ENCODE measurements at places on chromosomes 3 and 15.

DNA sequence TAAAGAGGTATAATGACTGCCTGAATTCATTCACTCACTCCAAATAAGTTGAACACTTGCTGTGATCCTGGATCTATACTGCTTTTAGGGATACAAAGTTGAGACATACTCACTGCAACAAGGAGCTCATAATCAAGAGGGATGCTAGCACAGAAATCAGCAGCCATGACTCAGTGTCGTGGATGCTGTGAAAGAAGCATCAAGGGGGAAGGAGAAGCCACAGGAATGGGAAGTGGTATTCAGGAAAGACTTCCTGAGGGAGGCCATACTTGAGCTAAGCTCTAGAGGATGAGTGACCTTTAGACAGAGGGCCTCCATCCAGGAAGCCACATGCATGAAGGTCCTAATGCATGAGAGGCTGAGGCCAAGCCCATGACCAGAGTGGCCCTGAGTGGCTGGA is 245.7 kb upstream of the RORA start:
- DNase-seq: no peak

GRCh38 chr3:15681668-15682067 is 80.1 kb downstream of the BTD start:
- DNase-seq: no peak

- no peak for DNase-seq
Observed at GRCh38 chr3:172246107-172246844, 202.0 kb downstream of the GHSR start.

DNA sequence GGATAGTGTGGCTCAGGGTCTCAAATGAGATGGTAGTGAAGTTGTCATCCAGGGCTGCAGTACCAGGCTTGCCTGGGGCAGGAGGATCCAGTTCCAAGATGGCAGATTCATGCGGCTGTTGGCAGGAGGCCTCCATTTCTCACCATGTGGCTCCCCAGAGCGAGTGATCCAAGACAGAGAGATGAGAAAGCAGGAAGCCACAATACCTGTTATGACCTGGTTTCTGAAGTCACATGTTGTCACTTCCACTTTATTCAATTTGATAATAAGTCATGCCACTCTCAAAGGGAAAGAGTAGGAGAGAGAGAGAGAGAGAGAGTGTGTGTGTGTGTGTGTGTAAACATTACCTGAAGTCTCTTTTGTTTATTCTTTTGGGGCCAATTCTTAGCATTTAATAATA is 30.1 kb downstream of the TMOD2 start:
- DNase-seq: no peak

GRCh38 chr3:172438186-172438585 is 10.1 kb downstream of the GHSR start:
- no peak for DNase-seq

DNA sequence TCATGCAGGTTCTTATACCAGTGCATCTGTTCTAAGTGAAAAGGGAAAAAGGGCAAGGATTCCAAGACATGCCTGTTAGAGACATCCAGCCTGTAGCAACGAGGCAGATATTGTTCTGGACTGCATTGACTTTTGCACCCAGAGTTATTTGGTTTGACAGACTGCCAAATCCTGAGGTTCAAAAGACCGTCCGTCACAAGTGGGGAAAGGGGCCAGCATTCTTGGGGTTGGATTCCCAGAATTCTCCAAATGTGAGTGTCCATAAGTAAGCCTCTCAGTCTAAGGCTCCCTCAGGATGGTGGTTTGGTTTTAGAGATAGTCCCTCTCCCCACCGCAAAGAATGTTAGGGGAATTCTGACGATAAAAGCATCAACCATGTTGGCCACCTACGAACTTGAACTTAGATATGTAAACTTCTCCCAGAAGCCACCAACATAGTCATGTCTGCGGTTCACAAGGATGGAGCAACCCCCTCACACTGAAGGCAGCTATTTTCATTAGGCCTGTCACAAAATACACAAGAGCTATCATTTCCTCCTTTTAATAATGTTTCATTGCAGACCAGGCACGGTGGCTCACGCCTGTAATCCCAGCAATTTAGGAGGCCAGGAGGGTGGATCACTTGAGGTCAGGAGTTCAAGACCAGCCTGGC is 13.6 kb upstream of the LACTB start:
- DNase-seq: no peak

DNA sequence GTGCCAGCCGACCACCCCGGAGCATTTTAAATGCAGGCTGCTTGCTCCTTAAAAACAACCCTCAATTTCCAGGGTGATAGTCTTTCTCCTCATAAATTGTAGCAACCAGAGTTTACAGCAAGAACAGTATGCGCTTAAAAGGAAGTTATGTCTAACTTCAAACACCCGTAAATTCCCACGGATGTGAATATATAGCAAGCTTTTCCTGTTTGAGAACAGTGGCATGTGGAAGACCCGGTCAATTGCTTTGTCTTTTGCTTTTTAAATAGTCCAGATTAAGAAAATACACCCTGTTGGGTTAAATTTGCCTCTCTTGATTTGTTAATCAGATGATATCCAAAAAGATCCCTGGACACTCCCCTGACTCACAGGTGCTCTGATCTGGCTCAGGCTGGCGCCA is 20.8 kb downstream of the MRPS25 start:
- no peak for DNase-seq

GRCh38 chr3:127172781-127173515 is 20.0 kb upstream of the PRR23E start:
- peak; percentile 46 for DNase-seq

GRCh38 chr3:6449099-6449498 is 411.8 kb upstream of the GRM7 start:
- no peak for DNase-seq

DNA sequence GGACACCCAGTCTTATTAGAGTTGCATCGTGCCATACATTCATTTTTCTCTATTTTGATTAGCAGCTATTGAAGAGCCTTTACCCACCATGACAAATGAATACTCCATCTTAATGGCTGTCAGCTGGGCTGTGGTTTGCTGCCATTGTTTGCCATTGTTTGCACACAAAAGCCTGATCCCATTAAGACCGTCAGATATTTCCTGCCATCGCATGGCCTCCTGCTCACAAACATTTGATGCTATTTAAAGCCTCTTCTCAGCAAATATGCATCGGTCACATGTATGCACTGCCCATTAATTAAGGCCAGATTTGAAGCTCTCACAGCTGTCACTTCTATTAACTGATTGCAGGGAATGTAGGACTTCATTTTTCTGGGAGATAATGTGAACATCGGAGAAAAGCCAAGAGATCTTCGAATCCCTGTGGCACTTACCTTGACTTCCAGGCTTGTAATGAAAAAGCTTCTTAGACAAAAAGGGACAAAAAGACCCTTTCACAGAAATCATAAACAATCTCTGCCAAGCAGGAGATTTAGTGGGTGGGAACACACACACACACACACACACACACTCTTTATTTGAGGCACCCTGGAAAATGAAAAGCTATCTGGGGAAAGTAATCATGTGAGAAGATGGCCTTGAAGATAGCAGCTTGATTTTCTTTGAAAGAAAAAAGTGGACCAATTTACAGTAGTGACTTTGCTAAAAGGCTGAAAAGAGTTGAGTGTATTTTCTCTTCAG is 175.4 kb upstream of the NR2E3 start:
- no peak for DNase-seq

GRCh38 chr15:80240276-80240675 is 11.7 kb downstream of the CTXND1 start:
- DNase-seq: no peak

GRCh38 chr3:60758171-60758570 is 493.1 kb downstream of the FHIT start:
- DNase-seq: no peak

GRCh38 chr3:39414421-39414907 is 7.9 kb downstream of the RPSA start:
- DNase-seq: peak; percentile 44

Data from RKO (cell line).